Motor neuron (in vitro differentiated cells): ENCODE measurements at places on chromosomes 3 and 15.

DNA sequence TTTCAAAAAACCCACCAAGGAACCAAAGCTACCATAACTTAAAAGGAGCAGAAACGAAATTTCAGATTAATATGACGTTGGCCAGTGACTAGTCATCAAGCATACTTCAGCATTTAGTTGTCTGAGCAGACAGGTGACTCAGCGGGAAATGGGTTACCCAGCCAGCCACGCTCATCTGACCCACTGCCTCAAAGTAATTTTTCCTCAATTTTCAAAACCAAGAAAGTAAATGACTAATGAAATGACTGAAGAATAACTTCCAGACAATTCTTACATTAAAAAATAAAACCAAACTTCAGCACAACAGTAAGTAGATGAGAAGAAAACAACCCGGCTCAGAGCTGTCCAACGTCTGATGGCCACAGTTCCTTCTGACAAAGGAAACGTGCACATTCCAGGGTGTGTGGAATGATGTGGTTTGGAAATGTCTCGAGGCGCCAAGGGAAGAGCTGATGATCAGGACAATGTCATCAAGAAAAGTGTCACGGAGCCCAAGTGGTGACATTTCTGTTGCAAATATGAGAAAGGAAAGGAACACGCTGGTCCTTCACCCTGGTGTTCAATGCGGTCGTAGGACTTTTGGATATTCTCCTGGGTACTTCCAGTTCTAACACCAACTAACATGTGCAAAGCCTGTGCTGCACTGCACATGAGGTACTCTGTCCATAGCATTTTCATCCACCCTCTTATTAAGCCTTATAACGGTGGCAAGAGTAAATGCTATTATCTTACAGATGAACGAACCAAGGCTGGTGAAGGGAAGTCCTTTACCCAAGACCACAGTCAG lies 79.1 kb downstream of the FOXP1 start:
- ATAC-seq = peak; percentile 53

GRCh38 chr3:184441202-184441900 lies 61.5 kb downstream of the CHRD start:
- no peak for ATAC-seq

DNA sequence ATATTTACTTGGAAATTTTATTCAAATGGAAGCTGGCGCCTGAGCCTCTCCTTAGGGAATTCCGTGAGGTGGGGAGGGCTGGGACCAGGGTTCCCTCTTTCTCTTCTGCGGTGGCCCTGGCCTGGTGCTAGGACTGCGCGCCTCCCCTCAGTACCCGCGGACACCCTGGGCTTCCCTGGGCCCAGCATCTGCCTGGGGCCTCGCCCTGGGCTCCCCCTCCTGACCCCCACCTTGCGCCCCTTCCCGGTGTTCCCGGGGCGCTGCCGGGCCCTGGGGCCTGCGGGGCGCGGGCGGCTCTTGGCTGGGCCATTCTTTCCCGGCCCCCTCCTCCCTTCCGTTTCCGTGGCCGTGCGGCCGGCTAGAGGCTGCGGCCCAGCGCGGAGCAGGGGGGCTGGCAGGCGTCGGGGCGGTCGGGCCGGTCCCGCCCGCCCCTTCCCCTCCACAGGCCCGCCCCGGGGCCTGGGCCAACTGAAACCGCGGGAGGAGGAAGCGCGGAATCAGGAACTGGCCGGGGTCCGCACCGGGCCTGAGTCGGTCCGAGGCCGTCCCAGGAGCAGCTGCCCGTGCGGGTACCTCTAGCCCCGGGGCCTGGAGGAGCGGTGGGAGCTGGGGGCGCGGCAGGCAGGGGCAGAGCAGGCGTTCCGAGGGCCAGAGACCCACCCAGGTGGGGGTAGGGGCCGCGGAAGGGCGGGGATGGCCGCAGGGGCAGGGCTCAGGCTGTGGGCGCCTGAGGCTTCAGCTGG lies at the start of gene FES:
Gene FES (plus strand): TSS at position 529 of the 743 bp plus-strand sequence. CDS start 542 bp downstream, outside the sequence.
- peak; percentile 35 for ATAC-seq

DNA sequence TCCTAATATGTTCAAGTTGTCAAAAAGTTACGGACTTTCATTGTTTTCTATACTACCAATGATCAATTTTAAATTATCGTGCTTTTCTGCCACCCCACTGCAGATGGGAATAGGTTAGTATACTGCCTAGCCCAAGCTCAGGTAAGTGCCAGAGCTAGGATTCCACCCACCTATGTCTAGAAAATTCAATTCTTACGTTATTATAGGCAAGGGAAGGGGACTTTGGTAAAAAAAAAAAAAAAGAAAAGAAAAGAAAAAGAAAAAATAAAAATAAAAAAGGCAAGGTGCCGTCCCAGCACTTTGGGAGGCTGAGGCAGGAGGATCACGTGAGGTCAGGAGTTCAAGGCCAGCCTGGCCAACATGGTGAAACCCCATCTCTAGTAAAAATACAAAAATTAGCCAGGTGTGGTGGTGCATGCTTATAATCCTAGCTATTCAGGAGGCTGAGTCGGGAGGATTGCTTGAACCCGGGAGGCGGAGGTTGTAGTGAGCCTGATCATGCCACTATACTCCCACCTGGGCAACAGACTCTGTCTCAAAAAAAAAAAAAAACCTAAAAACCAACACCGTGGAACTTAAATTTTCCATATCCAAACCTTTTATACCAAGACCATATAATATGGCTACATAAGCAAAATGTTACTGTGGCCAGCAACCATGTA lies 1.3 kb downstream of the RPL22L1 start:
- no peak for ATAC-seq

- no peak for ATAC-seq
These were observed 44.3 kb downstream of the SH3GL3 start for GRCh38 chr15:83491486-83491885.

DNA sequence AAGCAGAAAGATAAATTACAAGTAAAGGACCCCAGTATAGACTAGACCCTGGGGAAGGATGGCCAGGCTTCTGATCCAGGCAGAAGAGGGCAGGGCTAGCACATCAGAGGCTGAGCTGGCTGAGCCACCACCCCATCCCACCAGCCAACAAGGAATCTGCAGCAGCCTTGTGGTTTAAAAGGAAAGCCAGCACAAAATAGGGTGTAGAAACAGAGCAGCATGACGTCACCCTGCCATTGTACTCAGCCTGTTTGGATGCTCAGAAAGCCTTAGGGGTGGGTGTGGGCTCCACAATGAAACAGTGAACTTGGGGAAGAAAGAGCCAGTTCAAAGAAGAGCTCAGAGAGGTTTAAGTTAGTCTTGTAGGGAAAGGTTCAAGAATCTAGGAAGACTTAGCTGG lies 28.2 kb downstream of the DUOX1 start:
- peak; percentile 91 for ATAC-seq

GRCh38 chr3:23254835-23255234 lies 51.7 kb downstream of the UBE2E2 start:
- ATAC-seq = no peak

- ATAC-seq = no peak
These were observed 168.1 kb downstream of the NSMCE3 start for GRCh38 chr15:29101491-29101890.

GRCh38 chr3:129526121-129526900 lies 2.1 kb upstream of the RHO start:
- ATAC-seq = no peak

DNA sequence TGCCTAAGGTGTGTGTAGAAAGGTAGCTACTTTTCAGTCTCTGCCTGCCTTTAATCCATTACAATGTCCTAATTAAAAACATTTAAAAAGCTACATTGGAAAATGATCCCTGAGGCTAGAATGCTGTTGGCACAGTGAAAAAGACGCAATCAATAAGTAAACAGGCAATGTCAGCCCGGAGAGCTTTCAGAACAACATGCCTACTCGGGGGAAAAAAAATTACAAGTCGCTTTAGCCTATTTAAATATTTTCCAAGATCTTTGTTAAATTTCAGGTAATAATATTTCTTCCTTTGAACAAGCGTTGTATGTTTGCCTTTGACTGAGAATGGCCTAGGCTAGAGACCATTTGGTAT lies 46.6 kb upstream of the CD47 start:
- ATAC-seq = no peak

GRCh38 chr3:67635806-67636205 lies 18.6 kb downstream of the SUCLG2 start:
- ATAC-seq = no peak

- no peak for ATAC-seq
These were observed 32.7 kb downstream of the STARD9 start for GRCh38 chr15:42608110-42608531.

DNA sequence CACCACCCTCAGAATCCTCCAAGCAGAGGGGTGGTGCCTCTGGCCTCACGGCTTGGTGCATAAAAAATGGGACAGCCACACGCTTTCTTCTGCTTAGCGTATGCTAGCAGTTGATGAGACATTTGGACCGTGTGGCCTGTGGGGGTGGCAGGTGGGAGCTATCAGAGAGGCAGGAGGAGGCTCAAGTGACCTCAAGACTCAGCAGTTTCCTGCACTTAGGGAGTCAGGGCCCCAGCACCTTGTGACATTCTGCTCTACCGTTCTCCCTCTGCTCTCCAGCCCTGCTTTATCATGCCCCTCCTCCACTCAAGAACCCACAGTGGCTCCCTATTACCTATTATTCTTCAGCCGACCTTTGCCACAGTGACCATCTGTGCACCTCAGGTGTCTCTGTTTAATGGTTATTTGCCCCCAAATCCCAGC lies 41.0 kb upstream of the CGNL1 start:
- ATAC-seq = peak; percentile 66
